ENCODE measurements at places on chromosomes 3 and 15. TPM values are rescaled to one million over a fixed set of nuclear protein-coding genes. Genes with fewer than 3 reads are reported as not detected.

The PEX5L gene
- not detected for total RNA-seq

The MCF2L2 gene
- 0.26 TPM for total RNA-seq

The TRIM42 gene
- total RNA-seq, result not detected

The TRAT1 gene
- total RNA-seq, result not detected

The ANKUB1 gene
- total RNA-seq, result not detected

The FOXB1 gene
- total RNA-seq, result not detected

The SKOR1 gene
- not detected for total RNA-seq

The MESP1 gene
- 1.7 TPM for total RNA-seq

The LYSMD4 gene
- 4.2 TPM for total RNA-seq

The SLC27A2 gene
- 38.5 TPM for total RNA-seq

The MAPK6 gene
- total RNA-seq, result 58.0 TPM
